ENCODE measurements at places on chromosomes 3 and 15.

DNA sequence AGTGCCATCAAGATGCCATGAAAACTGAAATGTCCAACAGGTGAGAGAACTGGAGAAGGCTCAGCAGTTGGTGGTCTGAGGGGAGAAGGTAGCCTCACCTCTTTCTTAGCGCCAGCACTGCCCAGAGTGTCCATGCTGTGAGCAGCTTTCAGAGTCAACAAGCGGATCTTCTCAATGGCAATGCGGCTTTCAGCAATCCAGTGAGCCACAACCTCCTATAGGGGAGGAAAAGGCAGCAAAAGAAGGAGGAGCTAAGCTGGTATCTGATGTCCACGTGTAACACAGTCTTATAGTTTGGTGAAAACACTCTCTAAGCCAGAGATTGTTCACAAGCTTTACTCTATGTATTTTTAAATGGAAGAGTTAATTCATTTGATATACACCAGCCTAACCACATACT is 36.1 kb upstream of the ACKR4 start:
- peaks cover 3% of the 10 kb centered on the region for H3K36me3 ChIP-seq
- no peak overlapping the region for H3K4me3 ChIP-seq
- H3K27ac ChIP-seq: no peak overlapping the region
- H3K27me3 ChIP-seq: no peaks in the 10 kb centered on the region
- DNase-seq: no peak
- H3K4me1 ChIP-seq: peaks cover 2% of the 10 kb centered on the region

GRCh38 chr3:191148131-191148530 is 50.9 kb upstream of the OSTN start:
- no peaks in the 10 kb centered on the region for H3K36me3 ChIP-seq
- H3K4me1 ChIP-seq: no peaks in the 10 kb centered on the region
- no peak overlapping the region for H3K4me3 ChIP-seq
- no peaks in the 10 kb centered on the region for H3K27me3 ChIP-seq

GRCh38 chr3:22353126-22353525 is 602.1 kb upstream of the ZNF385D start:
- H3K4me3 ChIP-seq: no peak overlapping the region
- H3K4me1 ChIP-seq: no peaks in the 10 kb centered on the region
- DNase-seq: no peak
- no peaks in the 10 kb centered on the region for H3K27me3 ChIP-seq
- H3K36me3 ChIP-seq: no peaks in the 10 kb centered on the region

DNA sequence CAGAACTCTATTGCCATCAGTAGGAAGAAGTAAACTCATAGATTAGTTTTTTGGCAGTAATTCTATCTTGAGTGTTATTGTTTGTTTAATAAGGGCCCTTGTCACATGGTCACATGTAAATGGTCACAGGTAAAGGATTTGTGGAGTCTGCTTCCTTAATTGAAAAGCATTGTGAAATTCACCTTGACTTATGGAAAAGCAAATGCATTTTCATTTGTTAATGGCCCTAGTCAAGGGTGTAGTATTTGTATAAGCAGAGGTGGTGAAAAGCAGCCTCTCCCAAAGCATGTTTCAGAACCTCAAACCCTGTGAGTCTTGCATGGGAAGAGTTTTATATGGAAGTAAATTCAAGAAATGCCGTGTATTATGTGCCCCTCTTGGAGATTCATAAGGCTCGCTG is 197.5 kb upstream of the NR2E3 start:
- H3K27ac ChIP-seq: no peak overlapping the region
- no peaks in the 10 kb centered on the region for H3K4me1 ChIP-seq
- no peak for DNase-seq

DNA sequence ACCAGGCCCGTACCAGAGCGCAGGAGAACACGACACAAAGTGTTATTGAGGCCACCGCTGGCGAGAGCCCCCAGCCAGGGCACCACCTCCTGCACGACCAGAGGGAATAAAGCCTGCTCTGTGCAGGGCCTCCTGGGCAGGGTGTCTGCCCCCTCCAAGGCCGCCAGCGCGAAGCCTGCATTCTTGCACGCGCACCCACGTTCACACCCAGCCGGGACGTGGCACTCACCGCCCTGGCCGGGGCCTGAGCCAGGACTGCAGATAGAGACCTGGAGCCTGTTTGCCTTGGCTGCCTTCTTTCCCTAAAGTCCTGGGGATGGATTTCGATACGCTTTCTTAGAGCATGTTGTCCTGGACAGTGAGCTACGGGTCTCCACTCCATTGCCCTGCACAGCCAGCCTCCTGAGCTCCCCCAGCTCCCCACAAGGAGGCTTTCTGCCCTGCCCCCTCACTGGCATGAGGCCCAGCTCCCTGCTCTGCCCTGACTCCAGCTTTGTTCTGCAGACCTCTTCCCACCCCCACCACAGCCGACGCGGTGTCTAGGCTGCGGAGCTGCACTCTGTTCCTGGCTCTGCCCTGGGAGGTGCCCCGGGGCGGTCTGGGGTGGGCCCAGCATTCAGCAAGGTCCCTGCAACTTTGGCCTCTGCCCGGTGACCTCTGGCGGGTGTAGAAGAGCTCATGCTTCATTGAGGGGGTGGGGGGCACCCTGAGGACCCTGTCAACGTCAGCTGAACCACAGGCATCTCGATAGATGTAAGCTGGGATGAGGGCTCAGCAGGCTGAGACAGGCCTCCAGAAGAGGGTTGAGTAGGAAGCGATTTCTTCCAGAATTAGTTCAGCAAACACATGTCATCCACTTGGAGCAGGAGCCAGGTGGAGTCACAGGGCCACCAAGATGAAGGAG is 145.0 kb downstream of the LRRK1 start:
- no peaks in the 10 kb centered on the region for H3K36me3 ChIP-seq
- no peak overlapping the region for H3K27ac ChIP-seq
- no peak for DNase-seq
- H3K4me1 ChIP-seq: no peaks in the 10 kb centered on the region

DNA sequence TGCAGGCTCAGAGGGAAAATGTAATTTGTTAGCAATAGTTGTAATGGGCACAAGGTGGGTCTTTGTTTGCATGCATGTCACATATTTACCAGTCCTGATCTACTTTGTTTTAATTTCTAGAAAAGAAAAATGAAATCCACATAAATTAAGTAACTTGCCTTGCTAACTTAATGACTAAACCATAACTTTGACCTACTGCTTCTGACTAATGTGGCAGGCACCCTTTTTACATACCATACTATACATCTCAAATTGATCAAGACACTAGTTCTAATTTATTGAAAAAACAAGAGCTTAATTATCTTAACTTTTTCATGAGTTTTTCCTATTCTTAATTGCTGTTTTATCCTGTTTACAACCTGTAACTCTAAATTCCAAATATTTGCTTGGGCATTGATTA is 93.2 kb downstream of the ATP11B start:
- H3K27me3 ChIP-seq: no peaks in the 10 kb centered on the region
- H3K36me3 ChIP-seq: peaks cover 39% of the 10 kb centered on the region
- no peaks in the 10 kb centered on the region for H3K4me1 ChIP-seq

DNA sequence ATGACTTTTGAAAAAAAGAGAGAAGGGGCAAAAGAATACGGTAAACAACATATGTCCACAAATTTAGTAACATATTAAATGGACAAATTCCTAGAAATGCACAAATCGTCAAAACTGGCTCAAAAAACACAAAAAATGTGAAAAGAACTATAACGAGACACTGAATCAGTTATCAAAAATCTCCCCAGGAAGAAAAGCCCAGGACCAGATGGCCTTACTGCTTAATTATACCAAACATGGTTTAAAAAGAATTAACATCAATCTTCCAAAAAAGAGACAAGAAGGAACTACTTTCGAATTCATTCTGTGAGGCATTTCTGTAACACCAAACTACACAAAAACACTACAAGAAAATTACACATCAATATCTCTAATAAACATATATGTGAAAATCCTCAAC is 117.4 kb downstream of the STAG1 start:
- peaks cover 23% of the 10 kb centered on the region for H3K36me3 ChIP-seq

DNA sequence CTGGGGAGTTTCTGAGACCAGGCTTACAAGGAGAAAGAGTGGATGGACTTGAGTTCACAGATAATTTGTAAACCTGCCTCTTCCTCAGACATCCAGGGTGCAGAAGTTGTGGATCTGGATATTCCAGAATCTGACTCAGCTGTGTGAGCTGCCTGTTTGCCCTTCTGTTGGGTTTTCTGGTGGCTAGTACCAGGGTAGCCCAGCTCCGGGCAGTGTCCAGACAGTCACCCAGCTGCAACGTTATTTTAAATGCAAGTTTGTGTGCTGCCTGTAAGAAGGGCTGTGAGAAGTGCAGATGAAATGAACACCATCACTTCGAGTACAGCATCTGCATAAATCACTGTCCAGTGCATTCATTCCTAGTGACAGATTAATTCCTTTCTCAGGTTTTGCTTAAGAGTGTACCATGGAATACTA is 1053.0 kb downstream of the TUSC7 start:
- H3K4me1 ChIP-seq: no peaks in the 10 kb centered on the region
- no peaks in the 10 kb centered on the region for H3K27me3 ChIP-seq
- no peak overlapping the region for H3K4me3 ChIP-seq

DNA sequence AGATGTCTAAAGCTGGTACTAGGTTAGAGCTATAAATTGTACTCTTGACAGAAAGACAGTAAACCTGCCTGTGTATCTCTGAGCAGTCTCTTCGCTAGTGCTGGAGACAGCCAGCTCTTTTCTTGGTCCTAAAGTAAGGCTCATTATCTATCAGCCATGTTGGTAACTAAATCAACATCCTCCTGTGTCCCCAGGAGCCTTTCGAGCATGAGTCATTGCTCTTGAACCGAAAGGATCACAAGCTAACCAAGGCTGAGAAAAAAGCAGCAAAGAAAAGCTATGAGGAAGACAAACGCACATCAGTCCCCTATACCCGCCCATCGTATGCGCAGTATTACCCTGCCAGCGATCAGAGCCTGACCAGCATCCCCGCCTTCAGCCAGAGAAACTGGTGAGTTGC is 25.0 kb upstream of the TEX264 start:
- H3K4me1 ChIP-seq: no peaks in the 10 kb centered on the region
- no peak overlapping the region for H3K27ac ChIP-seq
- H3K27me3 ChIP-seq: no peaks in the 10 kb centered on the region

- H3K4me3 ChIP-seq: peak overlapping the region; percentile 99
- peak overlapping the region; percentile 93 for H3K27ac ChIP-seq
- no peaks in the 10 kb centered on the region for H3K27me3 ChIP-seq
- peaks cover 51% of the 10 kb centered on the region for H3K4me1 ChIP-seq
- peak; percentile 66 for DNase-seq
These were observed 22.0 kb downstream of the STARD5 start for GRCh38 chr15:81301815-81302399.

DNA sequence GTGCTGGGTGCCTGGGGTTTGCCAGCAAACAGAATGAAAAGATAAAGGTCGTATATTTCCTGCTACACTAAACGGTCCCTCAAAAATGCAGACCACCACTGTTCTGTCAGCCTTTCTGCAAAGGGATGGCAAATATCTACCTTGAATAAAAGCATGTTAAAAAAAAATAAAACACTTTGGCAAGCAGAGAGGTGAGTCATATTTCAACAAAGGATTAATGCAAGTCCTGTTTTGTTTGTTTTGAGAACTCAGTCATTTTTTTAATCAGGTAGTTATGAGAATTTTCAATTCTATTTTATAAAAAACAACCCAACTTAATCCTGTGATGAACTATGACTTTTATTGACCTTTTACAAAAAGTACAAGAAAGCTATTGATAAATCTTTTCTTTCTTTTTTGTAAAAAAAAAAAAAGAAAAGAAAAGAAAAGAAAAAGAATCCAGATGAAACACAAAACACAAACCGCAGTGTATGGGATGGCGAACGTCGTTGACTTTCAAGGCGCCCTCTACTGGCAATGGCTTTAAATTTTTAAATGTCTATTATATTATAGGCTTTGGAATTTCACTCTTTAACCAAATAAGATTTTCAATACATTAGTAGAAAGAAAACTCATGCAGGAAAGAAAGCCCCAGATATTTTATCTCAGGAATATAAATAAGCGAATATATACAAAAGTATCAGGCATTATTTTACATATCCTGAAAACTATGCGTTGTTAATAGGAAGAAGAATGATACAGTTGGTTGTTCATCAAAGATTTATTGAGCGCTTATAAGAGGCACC is 87.8 kb downstream of the NCEH1 start:
- H3K27me3 ChIP-seq: no peaks in the 10 kb centered on the region
- H3K27ac ChIP-seq: no peak overlapping the region
- peak; percentile 62 for DNase-seq
- no peak overlapping the region for H3K4me3 ChIP-seq
- H3K36me3 ChIP-seq: no peaks in the 10 kb centered on the region
- peaks cover 10% of the 10 kb centered on the region for H3K4me1 ChIP-seq

DNA sequence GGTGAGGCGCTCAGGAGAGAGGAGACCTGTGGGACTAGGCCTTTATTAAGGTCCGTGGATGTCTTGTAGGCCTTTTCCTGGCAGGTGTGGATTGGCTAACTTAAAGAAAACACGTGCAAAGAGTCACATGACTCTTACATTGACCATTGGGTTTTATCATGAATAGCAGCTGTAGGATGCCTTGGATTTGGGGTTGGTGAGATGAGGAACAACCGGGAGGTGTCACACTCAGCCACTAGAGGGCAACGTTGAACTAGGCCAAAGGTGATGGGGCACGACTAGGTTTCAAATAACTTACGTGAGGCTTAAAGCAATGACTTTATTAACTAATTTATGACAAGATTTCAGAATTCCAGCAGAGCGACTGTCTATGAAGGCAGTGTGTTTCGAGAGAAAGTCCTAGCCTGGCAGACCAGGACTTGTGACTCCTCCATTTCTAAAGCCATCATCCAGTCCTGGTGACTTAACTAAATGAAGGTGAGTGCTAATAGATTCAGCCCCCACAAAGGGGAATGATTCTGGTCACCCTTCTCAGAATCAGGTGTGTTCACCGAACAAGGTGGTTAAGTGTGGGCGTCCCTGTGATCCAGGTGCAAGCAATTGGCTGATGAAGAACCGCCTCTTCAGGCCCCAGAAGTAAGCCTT is 345.6 kb downstream of the MCTP2 start:
- no peak overlapping the region for H3K4me3 ChIP-seq
- peak; percentile 66 for DNase-seq
- no peaks in the 10 kb centered on the region for H3K4me1 ChIP-seq
- no peaks in the 10 kb centered on the region for H3K36me3 ChIP-seq
- peaks cover 49% of the 10 kb centered on the region for H3K27me3 ChIP-seq
- no peak overlapping the region for H3K27ac ChIP-seq

DNA sequence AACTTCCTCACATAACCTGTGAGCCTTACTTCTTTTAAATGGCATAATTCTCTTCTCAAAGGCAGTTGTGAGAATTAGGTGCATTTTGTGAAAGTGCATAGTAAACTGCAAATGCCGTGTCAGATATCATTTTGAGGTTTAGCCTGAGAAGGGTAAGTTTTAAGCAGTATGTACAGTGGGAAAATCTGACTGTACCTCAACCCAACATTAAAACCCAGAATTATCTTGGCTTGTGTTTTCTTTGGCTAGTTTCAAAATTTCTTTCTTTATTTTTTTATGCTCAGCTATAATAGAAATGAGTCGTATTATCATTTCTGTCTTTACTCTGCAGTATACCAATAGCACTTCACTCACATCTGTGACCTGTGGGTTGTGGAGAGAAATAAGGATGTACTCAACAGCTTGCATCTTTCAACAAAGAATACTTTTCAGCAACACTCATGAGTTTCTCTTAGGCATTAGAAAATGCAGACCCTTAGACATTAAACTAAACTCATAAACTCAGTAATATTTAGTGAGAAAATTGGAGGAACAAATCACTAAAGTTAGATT is 65.7 kb downstream of the RASA2 start:
- peaks cover 54% of the 10 kb centered on the region for H3K4me1 ChIP-seq
- no peak for DNase-seq
- H3K4me3 ChIP-seq: peak overlapping the region; percentile 55
- peaks cover 50% of the 10 kb centered on the region for H3K36me3 ChIP-seq

GRCh38 chr3:153783106-153783505 is 338.1 kb upstream of the ARHGEF26 start:
- DNase-seq: no peak
- no peak overlapping the region for H3K27ac ChIP-seq
- no peaks in the 10 kb centered on the region for H3K36me3 ChIP-seq
- H3K27me3 ChIP-seq: no peaks in the 10 kb centered on the region
- no peak overlapping the region for H3K4me3 ChIP-seq
- H3K4me1 ChIP-seq: no peaks in the 10 kb centered on the region

Data from activated CD8-positive, alpha-beta T cell treated with anti-CD3 and anti-CD28 coated beads, Interleukin-2, amount 10 ng/mL, durations not matched to agents 7 days and 5 days (primary cell).